ENCODE measurements at places on chromosomes 16 and 17.

DNA sequence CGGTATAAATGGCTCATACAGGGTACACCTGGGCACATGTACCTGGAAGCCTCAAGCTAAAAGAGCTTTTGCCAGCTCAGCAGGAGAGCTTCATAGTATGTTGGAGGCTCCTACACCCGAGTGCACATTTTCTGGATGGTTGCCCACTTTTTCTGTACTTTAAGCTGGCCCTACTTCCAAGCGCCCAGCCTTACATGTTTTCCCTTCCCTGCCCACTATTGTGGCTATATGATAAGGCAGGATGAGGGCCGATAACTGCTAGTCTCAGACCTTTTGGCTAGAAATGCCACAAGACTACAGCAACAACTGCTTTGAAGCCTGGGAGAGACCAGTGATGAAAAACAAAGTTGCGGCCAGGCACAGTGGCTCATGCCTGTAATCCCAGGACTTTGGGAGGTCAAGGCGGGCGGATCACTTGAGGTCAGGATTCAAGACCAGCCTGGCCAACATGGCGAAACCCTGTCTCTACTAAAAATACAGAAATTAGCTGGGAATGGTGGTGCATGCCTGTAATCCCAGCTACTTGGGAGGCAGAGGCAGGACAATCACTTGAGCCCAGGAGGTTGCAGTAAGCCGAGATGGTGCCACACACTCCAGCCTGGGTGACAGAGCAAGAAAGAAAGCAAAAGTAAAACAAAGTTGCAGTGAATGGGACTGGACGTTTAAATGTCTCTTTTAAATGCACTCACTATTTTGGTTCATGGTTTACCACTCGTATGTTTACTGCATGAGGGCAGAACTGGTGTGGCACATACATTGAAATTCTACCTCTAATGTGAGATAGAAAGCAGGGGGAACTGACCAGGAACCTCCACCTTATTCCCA is 14.2 kb upstream of the MARCHF10 start:
- DNase-seq: no peak

GRCh38 chr17:74703311-74703710 is 9.4 kb downstream of the CD300LF start:
- no peak for DNase-seq

DNA sequence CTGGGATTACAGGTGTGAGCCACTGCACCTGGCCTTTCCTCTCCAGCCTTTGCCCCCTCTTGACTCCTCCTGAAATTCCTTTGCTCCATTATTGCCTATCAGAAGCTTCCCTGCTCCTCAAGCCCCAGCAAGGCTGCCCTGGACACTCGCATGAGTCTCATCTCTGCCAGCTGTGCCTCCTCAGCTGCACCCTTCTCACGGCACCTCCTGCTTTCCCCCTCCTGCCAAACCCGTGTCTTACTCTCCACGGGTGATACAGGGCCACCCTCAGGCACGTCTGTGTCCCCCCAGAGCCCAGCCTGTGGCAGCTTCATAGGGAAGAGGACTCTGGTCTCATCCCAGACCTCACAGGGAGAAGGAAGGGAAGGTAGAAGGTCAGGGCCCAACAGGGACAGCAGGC is 15.4 kb downstream of the G6PC3 start:
- no peak for DNase-seq

DNA sequence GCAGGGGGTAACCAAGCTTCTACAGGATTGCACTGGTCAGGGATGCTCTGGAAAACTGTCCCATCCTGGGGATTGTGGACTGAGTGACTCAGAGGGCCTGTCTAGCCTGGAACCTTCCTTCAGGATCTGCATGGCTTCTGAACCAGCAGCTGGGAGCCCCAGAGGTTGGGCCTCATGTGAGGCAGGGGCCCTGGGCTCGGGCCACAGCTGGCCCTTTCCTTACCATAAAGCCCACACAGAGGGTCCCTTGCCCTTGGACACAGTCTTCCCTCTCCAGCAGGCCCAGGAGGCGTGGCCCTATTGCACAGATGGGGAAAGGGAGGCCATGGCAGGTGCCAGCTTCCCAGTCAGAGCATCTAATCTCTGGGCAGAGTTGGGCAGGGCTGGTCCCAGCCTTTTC is 30.5 kb downstream of the ADCY7 start:
- no peak for DNase-seq

GRCh38 chr17:27603880-27604794 is 26.9 kb upstream of the LGALS9 start:
- no peak for DNase-seq

Measured in stimulated activated CD4-positive, alpha-beta T cell treated with anti-CD3 and anti-CD28 coated beads, Interleukin-2, amount 100 ng/mL, for 24 hours (primary cell).